ENCODE measurements at places on chromosomes 2 and 18. TPM values are rescaled to one million over a fixed set of nuclear protein-coding genes. Genes with fewer than 3 reads are reported as not detected.
A peak's percentile ranks its signal among the peaks of the same experiment; 100 is the strongest.

DNA sequence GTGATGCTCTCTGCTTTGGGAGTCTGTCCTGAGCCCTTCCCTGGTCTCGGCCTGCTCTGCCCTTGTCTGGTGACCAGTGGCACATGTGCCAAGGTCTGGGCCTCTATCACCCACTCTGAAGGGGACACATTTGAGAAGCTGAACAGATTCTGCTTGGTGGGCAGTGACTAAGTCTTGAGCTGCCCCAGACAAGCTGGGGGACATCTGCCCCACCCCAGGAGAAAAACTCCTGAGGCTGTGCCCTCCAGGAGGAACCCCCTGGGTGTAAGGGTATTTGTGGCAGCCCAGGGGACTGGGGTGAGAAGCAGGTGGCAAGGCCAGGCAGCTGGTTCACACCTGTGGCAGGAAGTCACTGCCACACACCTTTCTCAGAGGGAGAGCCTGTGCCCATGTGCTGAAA is 342.1 kb downstream of the DYSF start:
- no peak for DNase-seq

LOXL3 gene
- 9.5 TPM for total RNA-seq

- no peak for DNase-seq
Observed at GRCh38 chr18:5413447-5413846, 117.9 kb upstream of the ZBTB14 start.

DNA sequence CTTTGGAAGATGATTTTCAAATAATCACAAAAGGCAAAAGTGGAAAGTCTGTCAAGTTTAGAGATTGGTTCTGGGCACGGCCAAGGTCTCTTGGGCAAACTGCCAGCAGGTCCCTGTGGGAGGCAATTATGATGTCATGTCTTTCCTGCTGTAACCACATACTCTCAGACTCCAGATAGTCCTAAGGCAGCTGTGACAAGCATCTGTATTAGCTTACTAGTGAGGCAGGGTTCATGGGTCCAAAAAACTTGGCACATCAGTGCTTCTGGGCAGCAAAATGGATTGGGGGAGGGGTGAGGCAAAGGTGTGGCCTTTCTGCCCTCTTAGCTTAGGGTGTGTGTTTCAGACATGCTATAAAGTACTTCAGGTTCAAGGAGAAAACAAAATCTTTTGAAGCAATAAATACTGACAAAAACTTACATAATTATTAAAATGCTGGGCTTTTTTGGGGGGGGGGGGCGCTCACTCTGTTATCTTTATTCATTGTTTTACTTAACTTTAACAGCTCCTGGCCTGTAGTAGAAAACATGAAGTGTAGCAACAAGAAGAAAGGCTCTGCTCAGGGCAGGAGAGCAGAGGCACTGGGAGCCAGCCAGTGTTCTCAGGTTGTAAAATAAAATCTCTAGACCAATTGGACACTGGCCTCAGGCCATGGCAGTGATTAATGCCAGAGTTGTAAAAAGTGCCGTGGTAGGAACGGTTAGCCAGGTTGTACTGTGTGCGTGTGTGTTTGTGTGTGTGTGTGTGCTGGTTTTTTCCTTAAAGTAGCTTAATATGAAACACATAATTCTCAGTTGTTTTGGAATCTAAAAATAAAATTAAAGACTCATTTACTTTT is 14.3 kb upstream of the TANC1 start:
- DNase-seq, result peak; percentile 96

DNA sequence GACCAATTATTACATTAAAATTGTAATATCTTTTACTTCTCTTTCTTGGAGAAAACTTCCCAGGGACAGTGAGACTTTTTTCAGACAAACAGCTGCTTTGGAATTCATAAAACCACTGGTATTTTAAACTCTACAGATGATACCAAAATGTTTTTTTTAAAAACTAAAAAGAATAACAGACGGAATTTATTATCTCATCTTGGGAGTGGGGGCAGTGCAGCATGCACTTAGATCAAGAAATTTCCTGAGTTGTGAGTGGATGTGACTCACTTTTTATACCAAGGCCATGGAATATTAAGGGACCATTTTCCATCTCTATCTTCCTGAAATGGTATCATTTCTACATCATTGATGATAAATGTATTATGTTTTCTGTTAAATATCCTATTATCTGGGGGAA is 422.8 kb upstream of the HNRNPA3 start:
- no peak for DNase-seq

C1QL2 gene
- not detected for total RNA-seq

FZD7 gene
- total RNA-seq, result 0.77 TPM

GAL3ST2 gene
- total RNA-seq, result 0.29 TPM

DNA sequence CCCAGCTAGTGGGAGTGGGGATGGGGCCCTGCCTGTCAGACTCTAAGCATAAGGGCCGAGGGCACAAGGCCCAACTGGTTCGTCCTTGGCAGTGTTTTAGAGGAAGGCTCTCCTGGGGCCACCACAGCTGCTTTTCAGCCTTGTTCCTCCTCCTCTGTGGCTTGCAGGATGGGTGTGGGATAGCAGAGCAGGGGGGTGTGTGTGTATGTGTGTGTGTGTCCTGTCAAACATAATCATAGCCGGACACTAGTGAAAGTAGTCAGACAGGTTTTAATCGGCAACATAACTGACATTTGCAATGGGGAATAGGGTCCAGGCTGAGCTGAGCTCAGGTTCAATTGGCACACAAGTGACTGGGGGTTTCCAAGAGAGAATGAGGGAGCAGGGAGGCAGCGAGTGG is 114.2 kb downstream of the SEPTIN10 start:
- DNase-seq, result no peak

LONRF2 gene
- 44.0 TPM for total RNA-seq

POLR1B gene
- 12.8 TPM for total RNA-seq

CYP26B1 gene
- not detected for total RNA-seq

TFPI gene
- total RNA-seq, result 98.9 TPM

GRCh38 chr18:67600181-67601180 is 84.0 kb upstream of the DSEL start:
- no peak for DNase-seq

DNA sequence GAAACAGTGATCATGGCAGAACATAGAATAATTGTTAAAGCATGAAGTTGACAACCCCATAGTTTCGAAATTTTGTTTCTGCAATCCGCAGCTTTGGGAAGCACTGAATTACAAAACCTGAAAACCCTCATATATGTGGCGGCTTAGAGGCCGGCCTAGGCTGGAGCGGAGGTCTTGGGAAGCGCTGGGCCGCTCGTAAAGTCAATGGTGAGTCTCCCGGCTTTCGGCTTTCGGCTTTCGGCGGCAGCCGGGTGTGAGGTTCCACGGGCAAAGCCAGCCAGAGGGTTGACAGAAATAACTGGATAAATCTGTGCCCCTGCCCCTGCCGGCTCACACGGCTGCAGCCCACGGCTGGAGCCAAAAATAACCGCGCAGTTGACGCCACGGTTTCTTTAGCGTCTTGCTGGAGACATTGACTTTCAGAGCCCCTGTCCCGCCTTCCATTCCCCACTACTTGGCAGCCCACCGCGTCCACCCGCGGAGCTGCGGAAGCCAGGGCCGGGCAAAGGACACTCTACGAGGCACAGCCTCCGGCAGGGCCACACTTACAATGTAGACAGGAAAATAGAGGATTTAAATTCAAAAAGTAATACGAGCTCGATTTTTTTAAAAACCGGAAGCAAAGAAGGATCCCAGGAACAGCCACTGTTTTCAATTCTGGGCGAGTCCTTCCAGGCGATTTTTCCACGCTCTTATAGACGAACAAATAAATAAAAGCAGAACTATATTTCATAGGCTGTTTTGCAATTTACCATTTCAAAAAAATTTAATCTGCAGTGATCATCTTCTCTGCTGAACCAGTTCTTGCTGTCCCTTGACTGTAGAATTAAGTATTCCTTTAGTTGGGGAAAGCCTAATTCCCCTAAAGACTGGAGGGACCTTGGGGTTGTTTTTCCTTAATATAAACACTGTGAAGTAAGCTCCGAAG is 28.3 kb upstream of the ATP6V1B1 start:
- DNase-seq, result no peak

KCNG2 gene
- not detected for total RNA-seq

DNA sequence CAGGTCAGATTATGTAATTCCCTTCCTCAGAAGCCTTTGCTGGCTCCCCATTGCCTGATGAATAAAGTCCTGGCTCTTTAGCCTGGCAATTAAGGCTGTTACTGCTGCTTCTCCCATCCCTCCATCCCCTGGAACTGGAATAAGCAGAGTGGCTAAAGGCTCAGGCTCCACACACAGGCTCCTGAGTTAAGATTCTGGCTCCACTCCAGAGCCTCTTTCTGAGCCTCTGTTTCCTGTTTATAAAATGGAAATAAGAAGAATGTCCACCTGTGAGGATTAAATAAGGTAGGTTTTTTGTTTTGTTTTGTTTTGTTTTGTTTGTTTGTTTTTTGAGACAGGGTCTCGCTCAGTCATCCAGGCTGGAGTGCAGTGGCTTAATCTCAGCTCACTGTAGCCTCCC is 50.0 kb downstream of the ZFP36L2 start:
- no peak for DNase-seq

GRCh38 chr2:145323512-145323911 is 803.6 kb upstream of the ZEB2 start:
- DNase-seq, result no peak

- DNase-seq, result no peak
Observed at GRCh38 chr2:109254174-109254904, 125.3 kb downstream of the SH3RF3 start.

DNA sequence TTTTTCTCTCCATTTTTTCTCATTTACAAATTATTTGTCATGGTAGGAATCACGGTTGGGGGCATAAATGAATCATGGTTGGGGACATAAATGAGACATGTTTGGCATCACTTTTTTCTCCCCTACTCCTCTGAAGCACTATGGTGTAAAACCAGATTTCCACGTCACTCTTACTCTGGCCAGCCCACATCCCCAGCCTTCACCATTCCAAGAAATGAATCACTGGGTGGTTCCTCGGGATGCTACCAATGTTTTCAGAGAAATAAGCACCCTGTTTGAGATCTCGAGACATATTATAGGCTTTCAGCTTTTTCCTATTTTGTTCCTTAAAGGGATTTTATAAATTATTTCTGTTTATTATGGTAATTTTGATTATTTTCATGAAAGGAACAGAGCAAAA is 155.0 kb upstream of the SLC8A1 start:
- no peak for DNase-seq

GRCh38 chr2:134137182-134137611 is 116.7 kb upstream of the MGAT5 start:
- DNase-seq, result no peak

- DNase-seq, result no peak
Observed at GRCh38 chr18:21851327-21851961, 110.9 kb downstream of the MIB1 start.

RELCH gene
- 11.5 TPM for total RNA-seq

SOWAHC gene
- 32.5 TPM for total RNA-seq

RNPEPL1 gene
- total RNA-seq, result 19.1 TPM

CACNB4 gene
- total RNA-seq, result 14.0 TPM

GRCh38 chr2:56018267-56018666 is 94.7 kb upstream of the EFEMP1 start:
- DNase-seq, result no peak

- no peak for DNase-seq
Observed at GRCh38 chr18:77470569-77471413, 221.1 kb downstream of the GALR1 start.

GRCh38 chr2:142165790-142166189 is 35.0 kb upstream of the LRP1B start:
- DNase-seq, result no peak

- DNase-seq, result no peak
Observed at GRCh38 chr2:20398956-20399567, 47.8 kb upstream of the RHOB start.

DNA sequence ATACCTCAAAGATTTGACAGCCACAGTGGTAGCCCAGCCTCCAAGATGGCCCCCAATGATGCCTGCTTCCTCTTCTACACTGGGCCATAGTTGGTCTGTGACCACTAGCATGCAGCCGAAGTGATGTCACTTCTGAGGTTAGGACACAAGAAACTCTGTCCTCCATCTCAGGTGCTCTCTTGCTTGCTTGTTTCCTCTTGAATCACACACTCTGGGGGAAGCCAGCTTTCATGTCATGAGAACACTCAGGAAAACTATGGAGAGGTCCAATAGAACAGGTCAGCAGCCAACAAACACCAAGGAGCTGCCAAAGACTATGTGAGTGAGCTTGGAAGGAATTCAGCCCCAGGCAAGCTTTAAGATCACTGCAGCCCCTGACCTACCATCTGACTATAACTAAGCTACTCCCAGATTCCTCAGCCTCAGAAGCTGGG is 3.3 kb upstream of the ADAM17 start:
- peak; percentile 46 for DNase-seq

CFAP221 gene
- total RNA-seq, result 0.51 TPM

ITGA4 gene
- 0.51 TPM for total RNA-seq

ALLC gene
- total RNA-seq, result not detected

DNA sequence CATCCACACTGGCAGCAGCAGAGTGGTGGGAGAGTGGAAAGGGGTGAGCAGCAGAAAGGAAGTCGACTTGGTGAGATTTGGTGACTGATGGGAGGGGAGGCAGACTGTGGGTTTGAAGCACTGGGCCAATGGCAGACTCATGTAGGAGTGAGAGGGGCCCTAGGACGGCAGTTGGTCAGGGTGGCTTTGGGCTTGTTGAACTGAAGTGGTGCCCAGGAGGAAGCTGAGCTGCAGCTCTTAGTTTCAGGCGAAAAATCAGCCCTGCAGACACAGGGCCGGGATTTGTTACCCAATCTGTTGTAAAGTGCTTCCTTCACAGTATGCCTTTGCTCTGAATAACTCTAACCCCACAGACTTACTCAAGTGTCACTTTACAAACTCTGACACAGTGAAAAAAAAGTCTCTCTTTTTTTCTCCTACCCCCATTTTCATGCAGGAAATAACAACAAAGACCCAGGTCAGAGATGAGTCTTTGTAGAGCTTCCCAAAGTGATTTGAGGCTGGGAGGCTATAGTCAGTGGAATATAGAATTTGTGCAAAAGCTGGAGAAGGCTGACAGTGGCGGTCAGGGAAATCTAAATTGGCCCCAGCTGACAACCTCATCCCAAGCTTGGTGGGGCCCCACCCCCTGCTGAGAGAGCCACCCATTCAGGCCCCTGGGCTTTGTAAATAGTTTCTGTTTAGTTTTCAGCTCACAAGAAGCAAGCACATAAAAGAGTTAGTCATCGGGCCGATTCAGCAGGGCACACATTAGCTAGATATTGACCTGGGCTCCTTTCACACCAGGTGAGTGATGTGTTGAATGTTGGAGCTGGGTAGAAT is 226.9 kb downstream of the VAPA start:
- DNase-seq, result no peak

All from uterus (tissue), 4 donors.